ENCODE measurements at places on chromosomes 2 and 18.

DNA sequence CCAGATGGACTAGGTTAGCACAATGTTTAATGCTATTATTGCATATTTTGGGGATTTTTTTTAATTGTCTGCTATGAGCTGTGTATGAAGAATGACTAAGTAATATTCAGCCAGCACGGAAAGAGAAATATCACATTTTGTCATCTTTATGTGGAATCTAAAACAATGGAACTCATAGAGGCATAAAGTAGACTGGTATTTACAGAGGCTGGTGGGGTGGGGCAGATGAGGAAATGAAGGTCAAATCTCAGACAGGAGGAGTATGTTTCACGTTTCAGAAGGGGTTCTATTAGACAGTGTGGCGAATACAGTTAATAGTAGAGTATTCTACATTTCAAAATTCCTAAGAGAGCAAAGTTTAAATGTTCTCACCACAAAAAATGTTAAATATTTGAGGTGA is 4.7 kb downstream of the CDH19 start:
- no peak for DNase-seq

GRCh38 chr2:152367547-152368390 is 32.8 kb downstream of the FMNL2 start:
- DNase-seq = peak; percentile 15

DNA sequence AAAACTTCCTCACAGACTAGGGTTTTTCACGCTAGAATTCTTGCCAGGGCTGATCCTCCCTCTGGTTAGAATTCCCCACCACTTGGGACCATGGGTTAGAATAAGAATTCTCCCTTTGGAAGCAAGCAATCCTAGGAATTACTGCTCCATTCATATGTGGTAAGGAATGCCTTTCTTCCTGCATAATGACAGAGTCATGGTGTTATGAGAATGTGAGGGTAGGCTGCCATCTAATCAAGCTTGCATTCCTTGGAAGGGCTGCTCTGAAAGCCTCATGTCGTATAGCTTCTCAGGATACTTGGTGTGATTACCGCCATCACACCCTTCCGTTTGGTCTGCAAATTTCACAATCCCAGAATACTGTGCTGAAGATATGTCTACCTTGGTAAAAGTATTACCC is 1282.4 kb upstream of the PIK3C3 start:
- no peak for DNase-seq

DNA sequence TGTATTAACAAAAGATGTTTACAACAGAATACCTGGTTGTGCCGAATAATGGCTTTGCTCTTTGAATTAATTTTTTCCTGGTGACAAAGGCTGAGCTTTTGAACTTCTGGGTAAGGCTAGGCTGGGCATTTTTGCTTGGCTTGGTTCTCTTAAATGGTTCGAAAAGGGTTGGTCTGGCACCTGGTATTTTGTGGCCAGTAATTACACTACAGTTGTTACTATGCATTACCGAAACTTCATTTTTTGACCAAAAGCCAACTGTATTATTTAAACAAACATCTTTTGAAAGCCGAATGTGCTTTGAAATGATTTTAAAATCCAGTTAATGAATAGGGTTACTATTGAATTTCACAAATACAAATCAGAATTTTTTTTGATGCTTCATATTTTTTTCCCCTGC is 19.4 kb upstream of the NFE2L2 start:
- DNase-seq = no peak

- peak; percentile 81 for DNase-seq
Measured at GRCh38 chr2:119367472-119368099, 809 bp downstream of the DBI start.

DNA sequence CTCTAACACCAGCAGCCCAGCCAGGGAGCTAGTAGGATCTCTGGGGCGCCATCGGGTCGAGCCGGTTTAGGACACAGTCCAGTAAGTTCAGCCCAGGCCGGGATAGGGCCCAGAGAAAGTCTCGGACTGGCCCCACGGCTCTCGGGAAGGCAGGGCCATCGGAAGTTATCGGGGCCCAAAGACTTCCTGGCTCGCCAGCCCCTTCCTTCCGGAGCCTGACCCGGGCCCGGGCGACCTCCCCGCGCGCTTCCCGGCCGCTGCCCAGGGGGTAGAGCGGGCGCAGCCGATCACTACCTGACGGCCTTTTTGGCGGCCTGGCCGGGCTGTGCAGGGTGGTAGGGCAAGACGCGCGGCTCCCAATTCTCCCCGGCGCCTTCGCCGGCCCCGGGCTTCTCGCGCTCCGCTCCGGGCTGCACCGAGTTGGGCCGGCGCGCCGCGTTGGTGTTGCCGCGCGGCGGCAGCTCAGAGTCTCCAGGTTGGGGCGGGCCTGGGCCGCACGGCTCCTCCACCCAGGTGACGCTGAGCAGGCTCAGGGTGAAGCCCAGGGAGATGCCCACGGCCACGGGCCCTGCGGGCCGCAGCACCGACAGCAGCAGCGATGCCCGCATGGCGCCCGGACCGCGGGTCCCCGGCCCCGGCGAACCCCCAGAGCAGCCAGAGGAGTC is 546 bp downstream of the CHPF start:
- DNase-seq = peak; percentile 40

DNA sequence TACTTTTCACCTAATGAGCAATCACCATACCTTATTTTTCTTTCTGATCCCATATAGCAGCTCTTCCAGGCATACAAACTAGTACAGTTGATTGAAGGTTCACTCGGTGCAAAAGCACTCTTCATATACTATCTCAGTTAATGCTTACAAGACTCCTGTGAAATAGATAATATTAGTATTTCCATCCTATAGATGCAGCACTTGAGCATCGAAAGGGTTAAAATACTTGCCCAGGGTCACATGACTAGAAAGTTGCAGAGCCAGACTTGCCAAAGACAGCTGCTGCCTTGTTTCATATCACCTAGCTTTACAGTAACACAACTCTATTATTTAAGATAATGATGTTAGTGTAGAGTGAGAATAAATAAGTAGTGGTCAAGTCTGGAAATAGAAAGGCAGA is 466.0 kb upstream of the TNP1 start:
- DNase-seq = no peak

- peak; percentile 57 for DNase-seq
Measured at GRCh38 chr18:31667185-31667584, 17.2 kb downstream of the B4GALT6 start.

- DNase-seq = no peak
Measured at GRCh38 chr18:45628979-45629958, 14.0 kb downstream of the SLC14A2 start.

GRCh38 chr2:218366621-218367414 is 10.2 kb downstream of the CATIP start:
- DNase-seq = no peak

GRCh38 chr2:121382744-121383143 is 97.7 kb upstream of the TFCP2L1 start:
- DNase-seq = no peak

GRCh38 chr2:239630618-239631286 is 229.9 kb upstream of the HDAC4 start:
- DNase-seq = no peak

DNA sequence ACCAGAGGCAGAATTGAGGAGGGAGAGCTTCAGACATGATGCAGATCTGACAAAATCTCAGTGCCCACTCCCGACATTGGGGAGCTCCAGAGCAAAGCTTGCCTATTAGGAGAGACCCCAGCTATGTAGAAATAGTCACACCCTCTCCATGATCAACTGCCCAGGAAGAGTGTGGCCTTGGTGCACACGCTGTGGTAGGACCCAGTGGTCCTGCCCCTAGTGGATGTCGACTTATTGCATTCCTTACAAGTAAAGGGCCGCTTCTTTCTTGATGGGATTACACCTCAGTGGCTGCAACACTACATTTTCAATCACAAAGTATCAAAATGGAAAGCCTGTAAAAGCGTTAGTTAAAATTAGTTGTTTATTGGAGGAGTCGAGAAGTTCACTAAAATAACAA is 64.2 kb downstream of the VRK2 start:
- no peak for DNase-seq

- DNase-seq = peak; percentile 67
Measured at GRCh38 chr2:112541315-112542122, 746 bp upstream of the POLR1B start.

- DNase-seq = no peak
Measured at GRCh38 chr2:152488075-152488474, 153.1 kb downstream of the FMNL2 start.
